ENCODE measurements at places on chromosomes 16 and 17.
A peak's percentile ranks its signal among the peaks of the same experiment; 100 is the strongest.

- H3K4me3 ChIP-seq = no peak overlapping the region
- peaks cover 13% of the 10 kb centered on the region for H3K4me1 ChIP-seq
- no peak overlapping the region for H3K27ac ChIP-seq
Measured at GRCh38 chr17:57885148-57885915, 35.5 kb upstream of the MRPS23 start.

DNA sequence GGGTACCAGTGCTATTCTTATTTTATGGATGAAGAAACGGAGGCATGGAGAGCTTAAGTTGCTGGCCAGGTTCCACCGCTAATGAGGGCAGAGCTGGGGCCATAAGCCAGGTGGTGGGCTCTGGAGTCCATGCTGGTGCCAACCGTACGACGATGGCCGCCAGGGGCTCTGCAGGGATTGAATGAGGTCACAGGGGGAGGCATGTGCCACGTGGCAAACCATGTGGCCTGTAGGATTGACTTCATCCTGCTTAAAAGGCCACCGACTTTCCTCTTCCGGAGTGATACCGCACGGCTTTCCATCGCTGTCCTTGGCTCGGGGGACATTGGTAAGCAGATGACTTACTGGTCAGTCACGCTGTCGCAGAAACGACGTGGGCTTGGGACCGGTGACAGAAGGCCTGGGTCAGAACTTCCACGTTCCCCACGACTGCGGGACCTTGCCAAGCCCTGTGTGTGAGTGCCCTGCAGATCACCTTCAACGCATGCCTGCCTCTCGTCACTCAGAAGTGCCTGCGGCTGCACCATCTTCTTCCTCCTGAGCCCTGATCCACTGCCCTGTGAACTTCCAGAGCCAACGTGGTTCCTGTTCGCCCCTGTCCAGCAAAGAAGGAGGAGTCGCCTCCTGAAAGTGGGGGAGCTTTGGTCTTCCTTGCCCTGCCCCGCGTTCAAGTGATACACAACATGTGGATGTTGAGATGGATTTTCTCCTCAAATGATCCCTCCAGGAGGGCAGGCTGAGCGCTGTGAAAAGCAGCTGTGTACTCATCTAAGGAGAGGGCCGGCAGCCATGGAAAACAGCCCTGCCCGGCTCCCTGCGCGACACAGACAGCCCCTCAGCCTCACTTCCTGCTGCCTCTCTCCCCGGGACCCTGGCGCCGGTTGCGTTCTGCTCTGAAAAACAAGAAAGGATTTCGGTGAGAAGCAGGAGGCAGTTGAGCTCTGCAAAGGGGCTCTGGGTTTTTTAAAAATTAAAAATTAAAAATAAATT is 176.7 kb downstream of the C16orf95 start:
- peaks cover 2% of the 10 kb centered on the region for H3K4me1 ChIP-seq
- no peak for DNase-seq
- H3K27ac ChIP-seq = no peak overlapping the region
- H3K36me3 ChIP-seq = no peaks in the 10 kb centered on the region

DNA sequence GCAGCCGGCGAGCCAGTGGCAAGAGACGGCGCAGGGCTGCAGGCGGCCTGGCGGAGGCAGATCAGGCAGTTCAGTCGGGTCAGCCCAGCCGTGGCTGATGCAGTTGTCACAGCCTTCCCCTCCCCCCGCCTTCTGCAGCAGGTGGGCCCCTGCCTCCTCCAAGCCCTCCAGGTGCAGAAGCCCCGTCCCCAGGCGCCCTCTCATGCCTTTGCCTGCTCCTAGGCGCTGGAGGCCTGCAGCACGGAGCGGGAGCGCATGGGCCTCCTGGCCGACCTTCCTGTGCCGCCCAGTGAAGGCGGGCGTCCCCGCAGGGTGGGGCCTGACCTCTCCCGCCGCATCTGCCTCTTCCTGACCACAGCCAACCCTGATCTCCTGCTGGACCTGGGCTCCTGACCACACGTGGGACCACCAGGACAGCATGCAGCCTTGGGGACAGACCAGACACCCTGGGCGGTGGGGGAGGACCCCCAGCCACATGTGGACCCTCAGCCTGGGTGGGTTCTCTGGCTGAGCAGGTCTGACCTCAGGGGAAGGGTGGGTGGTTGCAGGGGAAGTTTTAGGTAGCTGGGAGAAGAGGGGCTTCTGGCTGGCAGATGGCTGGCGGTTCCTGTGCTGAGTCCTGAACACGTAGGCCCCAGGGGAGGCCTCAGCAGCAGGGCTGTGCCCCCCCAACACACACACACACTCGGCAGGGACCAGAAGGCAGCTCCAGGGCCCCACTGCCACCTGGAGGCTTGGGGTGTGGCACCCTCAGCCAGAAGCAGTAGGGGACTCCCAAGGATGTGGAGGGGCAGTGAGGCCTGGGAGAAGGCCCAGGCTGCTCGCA is 3.1 kb upstream of the MRPS34 start:
- H3K4me1 ChIP-seq = no peaks in the 10 kb centered on the region
- no peak overlapping the region for H3K27ac ChIP-seq
- DNase-seq = no peak
- peaks cover 33% of the 10 kb centered on the region for H3K36me3 ChIP-seq
- no peaks in the 10 kb centered on the region for H3K27me3 ChIP-seq

GRCh38 chr17:81306898-81307510 is 11.9 kb upstream of the SLC38A10 start:
- no peaks in the 10 kb centered on the region for H3K36me3 ChIP-seq
- DNase-seq = no peak
- H3K4me3 ChIP-seq = no peak overlapping the region
- no peaks in the 10 kb centered on the region for H3K27me3 ChIP-seq

DNA sequence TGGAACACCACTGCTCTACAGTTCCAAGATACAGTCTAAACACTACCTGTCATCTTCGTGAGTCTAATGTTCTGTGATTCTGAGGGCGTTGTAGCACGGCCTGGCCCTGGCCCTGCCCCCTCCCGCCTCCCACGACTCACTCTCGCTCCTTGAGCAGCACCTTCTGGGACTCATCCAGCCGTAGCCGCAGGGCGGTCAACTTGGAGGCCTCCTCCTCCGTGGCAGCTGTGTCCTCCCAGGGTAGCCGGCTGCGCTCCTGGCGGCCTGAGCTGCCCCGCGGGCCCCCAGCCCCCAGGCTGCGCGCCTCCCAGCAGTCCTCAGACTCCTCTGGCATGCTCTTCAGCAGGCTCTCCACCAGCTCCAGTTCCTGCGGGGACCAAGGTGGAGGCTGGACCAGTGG is 10.6 kb downstream of the CCDC102A start:
- no peak overlapping the region for H3K27ac ChIP-seq
- DNase-seq = no peak
- H3K4me3 ChIP-seq = no peak overlapping the region
- H3K27me3 ChIP-seq = no peaks in the 10 kb centered on the region
- H3K4me1 ChIP-seq = peaks cover 9% of the 10 kb centered on the region

GRCh38 chr17:10031606-10032005 is 126.5 kb upstream of the RCVRN start:
- H3K27me3 ChIP-seq = no peaks in the 10 kb centered on the region
- no peaks in the 10 kb centered on the region for H3K4me1 ChIP-seq
- H3K36me3 ChIP-seq = no peaks in the 10 kb centered on the region
- DNase-seq = no peak

DNA sequence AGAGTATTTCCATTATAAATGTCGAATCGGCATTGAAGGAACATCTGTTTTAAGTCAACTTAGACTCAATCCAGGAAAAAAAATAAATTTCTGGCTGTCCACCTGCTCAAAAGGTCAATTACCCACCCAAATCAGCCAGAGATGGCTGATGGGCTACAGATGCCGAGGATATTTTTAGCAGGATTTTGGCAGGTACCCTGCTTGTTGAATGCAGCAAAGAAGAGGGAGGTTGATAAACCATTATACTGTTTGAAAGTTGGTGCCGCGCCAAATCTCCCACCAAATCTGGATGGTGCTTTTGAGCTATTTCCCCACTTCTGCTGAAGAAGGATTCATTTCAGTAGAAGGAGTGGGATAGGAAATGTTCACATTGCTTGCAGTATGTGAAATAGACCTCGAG is 537.7 kb downstream of the MAF start:
- H3K4me3 ChIP-seq = no peak overlapping the region
- H3K27ac ChIP-seq = no peak overlapping the region
- no peaks in the 10 kb centered on the region for H3K27me3 ChIP-seq
- no peak for DNase-seq
- no peaks in the 10 kb centered on the region for H3K4me1 ChIP-seq
- no peaks in the 10 kb centered on the region for H3K36me3 ChIP-seq

- H3K36me3 ChIP-seq = peaks cover 32% of the 10 kb centered on the region
- H3K4me3 ChIP-seq = no peak overlapping the region
- H3K4me1 ChIP-seq = peaks cover 38% of the 10 kb centered on the region
- H3K27ac ChIP-seq = no peak overlapping the region
- DNase-seq = no peak
- no peaks in the 10 kb centered on the region for H3K27me3 ChIP-seq
Measured at GRCh38 chr17:77479372-77480198, 338.8 kb downstream of the SEC14L1 start.

DNA sequence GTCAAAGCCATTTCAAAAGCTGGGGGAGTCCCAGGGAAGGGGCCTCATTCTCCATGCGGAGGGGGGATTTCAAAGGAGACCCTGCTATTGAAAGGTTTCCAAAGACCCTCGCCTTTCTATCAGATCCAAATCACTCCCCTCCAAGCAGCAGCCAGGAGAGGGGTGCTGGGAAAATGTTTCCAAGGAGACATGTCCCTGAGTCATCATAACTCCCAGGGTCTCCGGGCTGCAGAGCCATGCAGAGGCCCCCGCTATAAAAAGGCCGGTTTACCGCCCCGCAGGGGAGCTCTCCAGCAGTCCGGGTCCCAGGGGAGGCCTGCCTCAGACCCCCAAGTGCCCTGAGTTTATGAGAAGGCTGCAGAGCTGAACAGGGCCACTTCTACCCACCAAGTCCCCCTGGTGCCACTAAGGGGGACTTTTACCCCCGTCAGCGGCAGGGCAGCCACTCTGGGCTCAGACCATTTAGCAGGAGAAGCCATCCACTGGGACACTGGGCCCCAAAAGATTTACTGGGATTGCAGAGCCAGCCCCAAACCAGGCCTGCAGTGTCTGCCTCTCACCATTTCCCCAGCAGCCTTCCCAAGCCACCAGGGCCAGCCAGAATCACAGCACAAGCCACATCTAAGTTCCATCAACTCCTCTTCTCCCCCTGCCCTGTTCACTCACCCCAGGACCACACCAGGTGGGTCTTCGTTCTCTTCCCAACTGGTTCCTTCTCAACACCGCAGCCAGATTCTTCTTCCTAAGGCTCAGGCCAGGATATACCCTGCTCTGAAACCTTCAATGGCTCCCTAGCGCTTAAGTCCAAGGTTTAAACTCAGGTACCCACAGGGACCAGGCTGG is 234.4 kb downstream of the ZNF423 start:
- no peak for DNase-seq
- H3K4me1 ChIP-seq = no peaks in the 10 kb centered on the region
- no peak overlapping the region for H3K27ac ChIP-seq
- no peaks in the 10 kb centered on the region for H3K36me3 ChIP-seq
- no peaks in the 10 kb centered on the region for H3K27me3 ChIP-seq
- H3K4me3 ChIP-seq = no peak overlapping the region

GRCh38 chr16:86365513-86366273 is 144.6 kb upstream of the FOXF1 start:
- peaks cover 4% of the 10 kb centered on the region for H3K4me1 ChIP-seq
- H3K27me3 ChIP-seq = peaks cover 40% of the 10 kb centered on the region
- no peak for DNase-seq
- H3K36me3 ChIP-seq = no peaks in the 10 kb centered on the region

GRCh38 chr16:11669380-11670146 is 1.3 kb downstream of the SNN start:
- H3K4me3 ChIP-seq = peak overlapping the region; percentile 64
- DNase-seq = no peak
- peak overlapping the region; percentile 29 for H3K27ac ChIP-seq
- H3K27me3 ChIP-seq = no peaks in the 10 kb centered on the region
- H3K4me1 ChIP-seq = peaks cover 14% of the 10 kb centered on the region

DNA sequence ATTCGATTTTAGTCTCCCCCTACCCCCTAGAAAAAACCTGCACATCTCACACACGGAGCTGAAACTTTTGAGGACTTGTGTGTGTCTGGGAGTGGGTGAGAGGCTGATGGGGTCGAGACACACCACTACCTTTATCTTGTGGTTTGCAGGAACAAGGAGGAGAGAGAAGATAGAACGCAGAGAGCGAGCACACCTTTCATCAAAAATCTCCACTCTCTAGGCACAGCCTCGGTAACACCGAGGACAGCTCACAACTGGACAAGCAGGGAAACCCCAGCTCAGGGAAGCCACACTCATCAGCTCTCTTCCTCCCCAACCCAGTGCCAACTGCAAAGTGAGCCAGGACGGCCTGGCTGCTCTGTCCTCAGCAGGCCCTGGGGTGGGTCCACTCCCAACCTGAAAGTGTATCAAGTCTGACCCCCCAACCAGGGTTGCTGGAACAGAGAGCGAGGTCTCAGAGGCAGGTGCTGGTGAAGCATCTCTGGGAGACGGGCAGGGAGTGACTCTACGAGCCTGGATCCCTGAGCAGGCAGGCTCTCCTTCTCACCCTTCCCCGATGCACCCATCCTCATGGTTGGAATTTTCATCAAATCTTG is 5.2 kb upstream of the GHDC start:
- no peaks in the 10 kb centered on the region for H3K4me1 ChIP-seq
- H3K36me3 ChIP-seq = peaks cover 7% of the 10 kb centered on the region
- H3K27me3 ChIP-seq = no peaks in the 10 kb centered on the region
- DNase-seq = no peak

DNA sequence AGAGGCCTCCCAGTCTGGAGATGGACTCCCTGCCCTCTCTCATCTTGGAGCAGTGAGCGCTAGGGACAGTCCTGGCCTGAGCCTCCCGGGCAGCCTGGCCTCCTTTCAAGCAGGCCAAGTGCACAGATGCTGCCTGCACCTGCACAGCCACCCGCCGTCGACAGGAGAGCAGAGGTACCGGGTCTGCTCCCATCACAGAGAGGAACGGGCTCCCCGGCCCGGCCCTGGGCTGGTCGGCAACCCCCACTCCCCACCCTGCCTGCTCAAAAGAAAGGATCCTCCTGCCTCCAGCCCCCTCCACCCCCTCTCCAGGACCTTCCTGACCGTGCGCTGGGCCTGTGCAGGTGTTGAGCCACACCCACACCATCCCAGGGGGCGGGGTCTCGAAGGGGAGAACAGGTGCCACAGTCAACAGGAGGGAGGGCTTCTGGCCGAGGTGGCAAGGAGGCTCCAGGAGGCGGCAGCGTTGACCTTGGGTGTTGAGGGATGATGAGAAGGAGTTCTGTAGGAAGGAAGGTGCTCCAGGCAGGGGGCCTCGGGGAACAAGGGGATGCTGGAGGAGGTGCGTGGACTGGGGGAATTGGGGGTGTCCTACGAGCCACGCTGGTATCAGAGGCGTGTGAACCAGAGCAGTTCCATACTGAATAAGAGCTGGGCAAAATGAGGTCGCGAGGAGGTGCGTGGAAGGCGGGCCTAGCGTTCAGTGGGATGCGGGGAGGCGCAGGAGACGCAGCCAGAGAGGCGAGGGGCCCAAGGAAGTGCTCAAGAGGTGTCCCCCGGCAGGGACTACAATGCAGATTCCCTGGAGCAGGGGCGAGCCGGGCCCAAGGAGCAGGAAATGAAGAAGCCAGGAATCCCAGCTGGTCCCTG is 967 bp upstream of the CDH15 start:
- H3K27me3 ChIP-seq = peaks cover 10% of the 10 kb centered on the region
- no peak for DNase-seq
- H3K4me3 ChIP-seq = no peak overlapping the region
- H3K36me3 ChIP-seq = no peaks in the 10 kb centered on the region

- H3K4me1 ChIP-seq = no peaks in the 10 kb centered on the region
- no peak overlapping the region for H3K27ac ChIP-seq
- no peak overlapping the region for H3K4me3 ChIP-seq
- no peaks in the 10 kb centered on the region for H3K27me3 ChIP-seq
- no peaks in the 10 kb centered on the region for H3K36me3 ChIP-seq
- DNase-seq = peak; percentile 33
Measured at GRCh38 chr17:28466001-28466400, 7.4 kb upstream of the SLC13A2 start.

GRCh38 chr16:14358697-14359305 is 271.3 kb downstream of the PARN start:
- H3K27ac ChIP-seq = peak overlapping the region; percentile 63
- H3K4me3 ChIP-seq = no peak overlapping the region
- peaks cover 22% of the 10 kb centered on the region for H3K4me1 ChIP-seq
- H3K27me3 ChIP-seq = no peaks in the 10 kb centered on the region
- peak; percentile 91 for DNase-seq

All from RWPE2 (cell line).